ENCODE measurements at places on chromosomes 13 and 19.

DNA sequence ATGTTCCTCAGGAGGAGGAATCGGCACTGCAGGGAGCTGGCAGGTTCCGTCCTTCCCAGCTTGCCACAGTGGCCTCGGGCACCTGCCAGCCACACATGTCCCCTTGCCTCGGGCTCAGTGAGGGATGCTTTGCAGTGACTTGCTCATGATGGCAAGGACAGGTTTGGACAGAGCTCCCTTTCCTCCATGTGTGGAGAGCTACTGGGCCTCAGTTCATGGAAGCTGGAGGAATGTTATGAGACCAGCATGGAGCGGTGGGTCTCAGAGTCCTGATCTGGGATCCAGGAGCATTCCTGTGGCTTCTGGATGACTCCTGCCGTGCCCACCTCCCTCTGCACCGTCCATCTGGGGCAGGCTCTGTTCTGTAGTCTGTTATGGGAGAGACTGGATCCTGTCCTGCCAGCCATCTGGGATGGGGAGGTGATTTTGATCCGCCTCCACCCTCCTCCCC is 59.2 kb downstream of the SIPA1L3 start:
- no peak for DNase-seq

DNA sequence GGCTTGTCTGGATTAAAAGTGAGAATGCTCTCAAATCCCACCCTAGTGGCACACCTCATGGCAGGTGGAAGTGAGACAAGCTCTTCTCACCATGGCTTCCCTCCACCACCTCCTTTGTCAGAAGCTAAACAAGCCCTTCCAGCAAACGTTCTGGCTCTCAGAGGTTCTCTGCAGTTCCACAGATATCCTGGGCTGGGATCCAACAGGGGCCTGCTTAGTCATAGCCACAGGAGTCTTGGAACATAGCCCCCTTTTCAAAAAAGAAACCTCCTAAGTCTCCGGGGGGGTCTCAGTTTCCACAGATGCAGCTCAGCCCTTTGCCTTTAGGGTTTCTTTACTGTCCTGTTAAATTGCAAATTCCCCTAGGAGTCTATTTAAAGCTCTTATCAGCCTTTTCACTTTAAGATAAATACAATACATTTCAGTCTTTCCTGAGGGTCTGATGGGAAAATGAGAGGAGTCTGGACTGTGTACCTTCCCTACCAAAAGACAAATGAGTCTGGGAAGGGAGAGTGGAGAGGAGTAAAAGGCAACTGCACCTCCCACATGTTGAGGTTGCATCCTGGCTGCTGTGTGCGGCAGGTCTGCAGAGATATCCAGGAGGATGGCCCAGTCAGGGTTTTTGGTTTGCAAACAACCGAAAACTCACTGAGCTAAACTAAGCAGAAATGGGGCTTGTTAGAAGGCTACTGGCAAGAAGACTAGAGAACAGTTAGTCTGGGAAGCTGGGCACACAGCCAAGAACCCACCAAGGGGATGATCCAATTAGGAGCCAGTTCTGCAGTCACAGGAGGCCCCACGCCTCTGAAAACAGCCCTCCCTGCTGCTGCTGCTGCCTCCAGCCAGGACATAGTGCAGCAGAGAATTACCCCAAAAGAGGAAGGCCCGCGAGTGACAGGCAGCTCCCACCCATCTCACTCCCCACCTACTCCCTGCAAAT is 41.4 kb upstream of the SERP2 start:
- DNase-seq = no peak

DNA sequence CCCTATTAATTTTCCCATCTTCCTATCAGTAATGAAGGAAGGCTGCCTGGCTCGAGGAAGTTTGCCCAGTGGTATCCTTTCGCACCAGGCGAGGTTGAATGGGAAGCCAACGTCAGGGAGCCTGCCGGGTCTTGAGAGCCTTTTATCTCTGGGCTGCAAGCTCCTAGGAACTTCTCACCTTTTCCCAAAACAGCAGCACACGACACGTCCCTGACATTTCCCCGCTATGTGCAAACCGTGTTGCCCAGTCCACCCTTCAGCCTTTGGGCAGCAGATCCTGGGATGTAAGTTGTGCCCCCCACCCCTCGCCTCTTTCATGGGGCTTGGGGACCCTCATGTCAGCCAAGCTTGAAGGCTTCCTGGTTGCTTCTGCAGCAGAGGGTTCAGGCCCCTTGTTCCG is 179.1 kb downstream of the ZNF536 start:
- no peak for DNase-seq

DNA sequence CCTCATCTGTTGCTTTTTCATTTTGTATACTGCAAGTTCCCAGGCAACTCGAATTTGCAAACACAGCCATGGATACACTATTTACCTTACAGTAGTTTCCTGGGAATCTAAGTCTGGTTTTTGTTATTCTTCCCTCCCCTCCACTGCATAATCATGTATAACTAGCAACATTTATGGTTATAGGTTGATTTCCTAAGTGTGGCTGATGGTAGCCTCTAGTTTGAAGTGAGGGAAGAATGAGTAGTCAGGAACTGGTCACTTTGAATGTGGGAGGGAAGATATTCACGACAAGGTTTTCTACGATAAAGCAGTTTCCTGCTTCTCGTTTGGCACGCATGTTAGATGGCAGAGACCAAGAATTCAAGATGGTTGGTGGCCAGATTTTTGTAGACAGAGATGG is at the start of gene KCNRG:
Gene KCNRG (plus strand): TSS at position 187 of the 400 bp plus-strand sequence. CDS start 50 bp downstream, at position 237.
- no peak for DNase-seq

DNA sequence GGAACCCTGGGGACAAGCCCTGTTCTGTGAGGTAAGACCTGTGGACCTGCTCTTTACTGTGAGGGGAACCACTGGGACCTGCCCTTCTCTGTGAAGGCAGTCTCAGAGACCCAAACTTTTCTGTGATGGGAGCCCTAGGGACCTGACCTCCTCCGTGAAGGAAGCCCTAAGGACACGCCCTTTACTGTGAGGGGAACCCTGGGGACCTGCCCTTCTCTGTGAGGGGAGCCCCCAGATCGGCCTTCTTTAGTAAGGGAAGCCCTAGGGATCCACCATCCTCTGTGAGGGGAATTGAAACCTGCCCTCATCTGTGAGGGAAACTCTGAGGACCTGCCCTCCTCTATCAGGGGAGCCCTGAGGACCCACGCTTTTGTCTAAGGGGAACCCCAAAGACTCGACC is 343.5 kb downstream of the UQCRFS1 start:
- no peak for DNase-seq

DNA sequence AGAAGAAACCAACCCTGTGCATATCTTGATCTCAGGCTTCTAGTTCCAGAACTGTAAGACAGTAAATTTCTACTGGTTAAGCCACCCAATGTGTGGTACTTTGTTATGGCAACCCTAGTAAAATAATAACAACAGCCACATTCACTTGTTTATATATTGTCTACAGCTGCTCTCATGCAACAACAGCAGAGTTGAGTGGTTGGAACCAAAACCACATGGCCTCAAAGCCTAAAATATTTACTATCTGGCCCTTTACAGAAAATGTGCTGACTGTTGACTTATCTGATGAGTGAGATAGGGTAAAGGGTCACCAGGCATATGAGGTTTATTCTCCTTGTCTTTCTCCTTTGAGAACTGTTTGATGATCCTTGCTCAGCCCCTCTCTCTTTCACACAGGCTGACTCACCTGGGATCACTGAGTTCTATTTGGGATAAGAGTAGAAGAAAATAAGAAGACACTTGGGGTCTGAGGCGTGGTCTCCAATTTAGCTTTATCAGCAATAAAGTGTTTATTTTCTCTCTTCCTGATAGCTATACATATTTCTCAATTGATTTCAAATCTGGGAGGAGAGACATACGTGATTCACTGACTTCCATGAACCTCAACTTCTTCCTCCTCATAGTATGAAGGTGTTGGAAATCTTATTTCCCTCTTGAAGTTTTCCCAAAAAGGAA is 227.5 kb upstream of the STARD13 start:
- DNase-seq = no peak

DNA sequence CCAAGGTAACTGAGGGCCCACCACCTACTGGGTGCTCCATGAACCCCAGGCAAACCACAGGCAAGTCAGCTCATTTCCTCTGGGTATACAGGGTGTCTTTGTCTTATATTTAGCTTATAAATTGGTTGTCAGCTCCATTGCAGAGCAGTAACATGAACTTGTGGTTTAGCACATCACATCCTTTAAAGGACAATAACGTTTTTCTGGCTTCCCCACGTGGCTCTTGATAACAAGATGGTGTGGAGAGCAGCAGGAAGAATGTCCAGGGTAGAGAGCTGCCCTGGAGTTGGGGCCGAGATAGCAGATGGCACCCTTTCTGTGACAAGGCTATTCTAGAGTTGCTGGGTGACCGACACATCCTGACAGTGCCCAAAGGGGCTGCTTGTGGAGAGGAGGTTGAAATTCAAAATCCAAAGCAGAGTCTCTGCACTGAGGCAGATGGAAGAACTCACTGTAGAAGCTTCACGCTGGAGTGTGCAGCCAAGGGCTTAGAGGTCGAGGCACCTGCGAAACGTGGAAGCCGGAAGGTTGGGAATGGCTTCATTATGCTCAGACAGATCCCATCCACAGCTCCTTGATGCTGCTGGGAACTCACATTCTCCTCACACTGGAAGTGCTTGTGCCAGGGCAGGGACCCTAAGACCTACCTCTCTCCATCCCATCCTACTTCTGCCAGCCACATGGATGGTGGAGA is 133.0 kb upstream of the FRY start:
- no peak for DNase-seq

GRCh38 chr19:3760871-3761361 is 576 bp downstream of the APBA3 start:
- DNase-seq = no peak

- no peak for DNase-seq
Observed at GRCh38 chr19:14478113-14478545, 3.0 kb upstream of the PTGER1 start.

GRCh38 chr13:77349365-77349764 is 22.5 kb upstream of the MYCBP2 start:
- no peak for DNase-seq

- DNase-seq = no peak
Observed at GRCh38 chr19:41876847-41877832, at the start of gene CD79A. TSS of gene CD79A (plus strand) at chr19:41877279. CDS start at chr19:41877305, 26 bp downstream.

DNA sequence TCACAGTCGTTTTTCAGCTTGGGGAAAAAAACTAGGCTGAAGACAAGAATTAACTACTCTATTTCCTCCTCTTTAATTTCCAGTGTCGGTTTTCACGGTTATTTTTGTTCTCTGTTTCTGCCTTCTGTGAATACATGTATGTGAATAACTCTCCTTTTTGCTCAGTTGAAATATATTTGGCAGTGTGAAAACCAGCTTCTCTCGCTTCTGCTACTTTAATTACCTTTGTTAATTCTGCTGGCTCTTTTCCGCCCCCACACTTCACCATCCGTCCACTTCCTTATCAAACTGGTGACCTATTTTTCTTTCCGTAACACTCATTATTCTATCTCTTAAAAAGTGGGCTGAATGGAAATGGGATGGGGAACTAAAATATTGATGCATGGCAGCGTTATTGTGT is 126.4 kb downstream of the POU4F1 start:
- DNase-seq = no peak

DNA sequence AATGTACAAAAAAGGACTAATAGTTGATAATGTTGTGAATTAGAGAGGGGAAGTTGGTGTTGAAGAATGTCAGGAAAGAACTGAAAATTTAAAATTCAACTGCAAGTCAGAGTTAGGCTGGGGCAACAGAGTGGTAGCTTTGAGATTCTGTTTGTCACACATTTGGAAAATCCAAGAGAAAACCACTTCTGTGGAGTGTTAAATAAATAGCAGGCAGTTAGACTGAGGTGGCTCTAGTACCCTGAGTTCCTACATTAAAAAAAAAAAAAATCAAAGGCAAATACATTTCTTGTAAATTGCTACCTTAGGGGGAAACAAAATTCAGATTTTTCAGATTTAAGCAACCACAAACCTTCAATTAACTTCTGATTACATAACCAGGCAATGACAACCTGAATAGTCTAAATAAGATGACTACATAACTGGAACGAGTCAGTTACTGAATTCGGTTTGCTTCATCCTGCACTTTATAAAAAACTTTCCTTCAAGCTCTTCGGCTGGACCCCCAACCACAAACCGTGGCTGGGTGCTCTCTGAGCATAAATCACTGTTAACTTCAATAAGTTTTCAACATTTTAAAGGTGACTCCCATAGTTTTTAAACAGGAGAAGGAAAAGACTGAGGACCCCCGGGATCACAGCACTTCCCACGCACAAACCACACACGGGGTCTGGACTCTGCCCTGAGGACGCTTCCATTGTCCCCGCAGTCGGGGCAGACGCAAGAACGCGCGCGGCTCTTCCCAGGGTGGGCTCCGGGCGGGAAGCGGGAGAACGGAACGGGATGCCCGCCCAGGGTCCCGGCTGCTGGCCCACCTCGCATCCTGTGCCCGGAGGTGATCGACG is 725 bp downstream of the ZNF682 start:
- DNase-seq = no peak

DNA sequence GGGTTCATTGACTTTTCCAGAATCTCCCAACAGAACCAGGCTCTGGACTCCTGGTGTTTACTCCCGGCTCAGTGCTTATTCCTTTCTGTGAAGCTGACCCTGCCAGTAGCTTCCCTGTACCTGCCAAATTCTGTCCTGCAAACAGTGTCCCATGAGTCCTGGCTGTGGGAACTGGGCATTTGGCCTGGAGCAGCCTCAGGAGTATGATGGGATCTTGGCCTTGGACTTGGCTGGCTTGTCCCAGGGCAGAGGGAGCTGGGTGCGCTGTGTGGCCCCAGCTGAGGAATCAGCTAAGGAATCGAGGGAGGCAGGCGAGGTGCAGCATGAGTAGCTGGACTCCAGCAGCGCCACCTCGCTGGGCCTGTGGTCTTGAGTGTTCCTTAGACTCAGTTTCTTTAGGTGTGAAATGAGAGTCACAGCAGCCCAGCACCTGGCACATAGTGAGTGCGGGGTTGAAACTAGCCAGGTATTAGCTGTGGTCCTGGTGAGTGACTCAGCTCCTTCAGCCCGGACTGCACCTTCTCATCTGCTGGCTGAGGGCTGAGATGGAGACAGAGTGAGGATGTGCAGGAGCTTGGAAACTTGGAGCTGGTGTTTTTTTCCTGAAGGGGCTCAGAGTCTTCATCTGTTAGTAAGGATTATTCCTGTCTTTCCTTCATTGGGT is 10.4 kb downstream of the CLASRP start:
- no peak for DNase-seq
